ENCODE measurements at places on chromosomes 6 and 20. TPM values are rescaled to one million over a fixed set of nuclear protein-coding genes. Genes with fewer than 3 reads are reported as not detected.

GRCh38 chr6:30544666-30545272 is 11.5 kb downstream of the GNL1 start:
- no peak for DNase-seq

The ECT2L gene
- 0.09 TPM for total RNA-seq

- no peak for DNase-seq
Measured at GRCh38 chr6:6700407-6701270, 112.1 kb downstream of the LY86 start.

DNA sequence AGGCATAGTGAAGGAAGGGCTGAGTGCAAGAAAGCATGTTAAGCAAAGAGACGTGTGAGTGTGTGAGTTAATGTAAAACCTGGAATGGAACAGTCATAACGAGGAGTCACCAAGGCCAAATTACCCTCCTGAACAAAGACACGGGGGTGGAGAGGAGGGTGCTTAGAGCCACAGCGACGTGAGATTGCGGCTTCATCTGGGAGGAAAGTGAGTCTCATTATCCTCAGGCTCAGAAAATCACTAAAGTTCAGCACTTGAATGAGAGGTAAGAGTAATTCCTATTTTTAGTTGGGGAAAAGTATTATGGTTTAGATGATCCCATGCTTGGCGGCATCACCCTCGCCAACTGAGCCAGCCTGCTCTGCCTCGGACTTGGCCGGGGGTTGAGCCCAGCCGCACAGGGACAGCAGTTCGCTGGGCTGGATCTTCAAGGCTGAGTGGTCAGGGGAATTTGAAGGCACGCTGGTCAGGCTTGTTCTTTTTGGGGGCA is 136.6 kb downstream of the DTNBP1 start:
- no peak for DNase-seq

The KIFC1 gene
- total RNA-seq: 34.3 TPM

DNA sequence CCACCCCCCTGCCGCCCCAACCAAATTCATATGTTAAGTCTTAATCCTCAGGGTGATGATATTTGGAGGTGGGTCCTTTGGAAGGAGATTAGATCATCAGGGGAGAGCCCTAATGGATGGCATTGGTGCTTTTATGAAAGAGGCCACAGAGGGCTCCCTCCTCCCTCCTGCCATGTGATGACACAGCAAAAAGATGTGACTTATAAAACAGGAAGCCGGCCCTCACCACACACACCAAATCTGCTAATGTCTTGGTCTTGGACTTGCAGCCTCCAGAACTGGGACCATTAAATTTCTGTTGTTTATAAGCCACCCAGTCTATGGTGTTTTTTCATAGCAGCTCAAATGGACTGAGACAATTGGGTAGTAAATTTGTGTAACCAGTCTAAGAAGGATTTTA is 176.3 kb downstream of the ADGRG6 start:
- no peak for DNase-seq

DNA sequence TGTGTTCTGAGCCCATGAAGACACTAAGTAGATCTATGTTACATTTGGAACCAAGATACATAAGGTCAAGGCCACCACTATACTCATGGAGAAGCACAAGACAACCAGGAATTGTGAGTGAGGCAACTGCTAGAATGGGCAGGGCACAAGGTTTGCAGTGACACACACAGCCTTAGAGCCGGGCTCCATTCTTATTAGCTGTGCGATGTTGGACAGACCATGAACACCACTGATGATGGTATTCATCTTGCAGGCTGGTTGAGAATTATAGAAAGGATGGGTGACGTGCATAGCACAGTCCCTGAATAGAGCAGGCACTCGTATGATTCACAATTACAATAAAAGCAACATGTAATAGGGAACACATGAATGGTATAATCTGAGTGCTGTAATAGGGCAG is 172.4 kb downstream of the GJA10 start:
- DNase-seq: no peak
